ENCODE measurements at places on chromosomes 7 and 10. TPM values are rescaled to one million over a fixed set of nuclear protein-coding genes. Genes with fewer than 3 reads are reported as not detected.

The LRIT1 gene
- not detected for total RNA-seq

The KAZALD1 gene
- 26.8 TPM for total RNA-seq

The CYP2C19 gene
- total RNA-seq = not detected

The RBM20 gene
- total RNA-seq = 2.4 TPM

The FGL2 gene
- total RNA-seq = 86.5 TPM

The COL26A1 gene
- total RNA-seq = not detected

The CD36 gene
- total RNA-seq = 1,000 TPM

The HOXA9 gene
- total RNA-seq = 0.33 TPM

The CALHM1 gene
- not detected for total RNA-seq

The CPVL gene
- total RNA-seq = 0.20 TPM

The KCNIP2 gene
- total RNA-seq = 1.5 TPM

The C7orf57 gene
- total RNA-seq = not detected

The ASAH2 gene
- 3.2 TPM for total RNA-seq

The COBL gene
- total RNA-seq = not detected

The IL2RA gene
- not detected for total RNA-seq

The CYP3A5 gene
- not detected for total RNA-seq

The SPDYE2 gene
- total RNA-seq = not detected

The HOXA10 gene
- total RNA-seq = not detected

The SPDYE6 gene
- not detected for total RNA-seq

The WNT8B gene
- not detected for total RNA-seq

The FAM200A gene
- total RNA-seq = 7.3 TPM

The NUDT13 gene
- 1.1 TPM for total RNA-seq
